ENCODE measurements at places on chromosomes 6 and 20. TPM values are rescaled to one million over a fixed set of nuclear protein-coding genes. Genes with fewer than 3 reads are reported as not detected.
A peak's percentile ranks its signal among the peaks of the same experiment; 100 is the strongest.

DNA sequence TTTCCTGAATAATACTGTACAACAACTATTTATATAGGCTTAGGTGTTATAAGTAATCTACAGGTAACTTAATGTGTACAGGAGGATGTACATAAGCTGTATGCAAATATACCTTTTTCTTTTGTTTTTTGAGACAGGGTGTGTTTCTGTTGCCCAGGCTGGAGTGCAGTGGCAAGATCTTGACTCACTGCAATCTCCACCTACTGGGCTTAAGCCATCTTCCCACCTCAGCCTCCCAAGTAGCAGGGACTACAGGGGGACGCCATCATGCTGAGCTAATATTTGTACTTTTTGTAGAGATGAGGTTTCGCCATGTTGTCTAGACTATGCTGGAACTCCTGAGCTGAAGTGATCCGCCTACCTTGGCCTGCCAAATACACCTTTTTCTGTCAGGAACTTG, 191.7 kb upstream of the ZNF217 start:
- DNase-seq: no peak

DNA sequence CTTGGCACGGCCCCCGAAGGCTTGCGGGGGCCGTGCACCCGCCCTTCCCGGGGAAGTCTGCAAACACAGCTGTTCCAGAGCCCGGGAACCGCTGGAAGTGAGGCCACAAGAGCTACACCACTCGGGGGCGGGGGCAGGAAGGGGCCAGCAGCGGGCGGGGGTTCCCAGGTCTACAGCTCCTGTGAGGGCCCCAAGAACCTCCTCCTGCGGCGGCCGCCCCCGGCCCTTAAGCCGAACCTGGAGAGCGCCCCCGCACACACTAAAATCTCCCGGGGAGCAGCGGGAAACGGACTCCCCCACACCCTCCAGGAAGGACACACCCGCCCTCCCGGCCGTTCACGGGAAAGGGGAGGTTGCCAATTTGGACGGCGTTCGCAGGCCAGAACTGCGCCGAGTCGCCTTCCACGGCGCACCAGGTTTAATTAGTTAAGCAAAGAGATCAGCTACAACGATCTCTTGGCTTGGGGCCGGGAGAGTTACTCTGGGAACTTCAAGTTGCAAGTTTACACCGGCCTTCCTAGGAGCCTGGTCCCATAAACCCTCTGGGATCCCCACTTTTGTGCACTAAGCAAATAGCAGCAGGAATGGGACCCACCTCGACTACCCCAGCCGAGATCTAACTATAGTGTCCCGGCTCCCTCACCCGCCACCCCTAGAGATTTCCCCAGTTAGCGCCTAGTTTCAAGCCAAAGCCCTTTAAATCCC, 1.7 kb downstream of the JAG1 start:
- DNase-seq: peak; percentile 83

DNA sequence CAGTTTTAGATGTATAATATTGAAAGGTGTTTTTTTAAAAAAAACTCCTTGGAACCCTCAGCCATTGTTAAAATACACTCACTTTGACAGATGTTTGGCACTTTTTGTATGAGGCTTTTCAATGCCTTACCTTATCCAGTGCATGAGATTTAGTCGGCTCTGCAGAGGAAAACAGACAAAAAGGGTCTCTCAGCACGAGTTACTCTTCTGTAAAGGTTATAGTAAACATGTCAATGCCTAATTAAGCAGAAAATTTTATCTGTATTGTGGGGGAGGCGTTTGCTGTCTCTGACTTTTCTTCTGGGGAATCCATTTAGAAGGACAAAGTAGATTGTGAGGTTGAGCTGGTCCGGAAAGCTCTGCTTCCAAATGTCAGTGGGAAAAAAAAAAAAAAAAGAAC, 278.3 kb downstream of the TSHZ2 start:
- DNase-seq: no peak

DNA sequence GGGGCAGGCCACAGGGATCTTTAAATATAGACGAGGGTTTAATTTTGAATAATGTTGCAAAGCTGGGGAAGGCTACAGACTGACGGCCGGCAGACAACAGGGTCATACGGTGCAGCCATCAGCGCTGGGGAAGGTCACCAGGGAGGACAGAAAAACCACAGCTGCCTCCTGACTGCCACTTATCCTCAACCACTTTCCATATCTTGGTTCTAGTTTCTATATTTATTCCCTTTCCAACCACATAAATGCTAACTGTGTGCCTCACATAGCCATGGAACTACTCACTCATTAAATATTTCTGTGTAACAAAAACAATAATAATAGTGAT, 85.7 kb upstream of the AGPAT4 start:
- no peak for DNase-seq

- DNase-seq: no peak
These were observed 90.4 kb upstream of the FOXP4 start for GRCh38 chr6:41455818-41456217.

GRCh38 chr20:62359043-62359490, 8.0 kb downstream of the LAMA5 start:
- DNase-seq: no peak

- no peak for DNase-seq
These were observed 100.0 kb upstream of the CITED2 start for GRCh38 chr6:139474145-139475108.

GRCh38 chr20:50587291-50587961, 77.2 kb downstream of the PTPN1 start:
- DNase-seq: no peak

DNA sequence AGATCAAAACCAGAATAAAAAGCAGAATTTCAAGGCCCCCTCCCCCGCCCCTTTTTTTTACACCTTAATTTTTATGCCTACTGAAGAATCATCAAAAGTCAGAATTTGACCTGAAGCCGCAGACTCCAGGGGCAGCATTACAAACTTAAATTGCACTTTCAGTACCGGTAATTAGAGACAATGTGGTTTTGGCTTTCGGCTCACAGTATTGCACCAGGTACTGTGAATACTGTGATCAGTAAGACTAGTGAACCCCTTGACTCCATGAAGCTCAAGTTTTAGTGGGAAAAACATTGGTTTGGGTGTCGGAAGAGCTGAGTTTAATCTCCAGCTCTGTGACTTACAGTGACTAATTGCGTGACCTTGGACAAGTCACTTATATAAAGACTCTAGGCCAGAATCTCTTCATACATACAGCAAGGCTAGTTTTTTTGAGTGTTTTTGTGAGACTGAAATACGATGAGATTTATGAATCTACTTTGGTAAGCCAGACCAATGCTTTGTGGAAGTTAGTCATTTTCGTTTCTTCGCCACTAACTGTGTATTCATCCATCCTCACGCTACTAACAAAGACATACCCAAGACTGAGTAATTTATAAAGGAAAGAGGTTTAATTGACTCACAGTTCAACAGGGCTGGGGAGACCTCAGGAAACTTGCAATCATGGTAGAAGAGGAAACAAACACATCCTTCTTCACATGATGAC, 114.7 kb downstream of the SASH1 start:
- DNase-seq: no peak

- DNase-seq: no peak
These were observed 458.4 kb downstream of the CD83 start for GRCh38 chr6:14575961-14576360.

DNA sequence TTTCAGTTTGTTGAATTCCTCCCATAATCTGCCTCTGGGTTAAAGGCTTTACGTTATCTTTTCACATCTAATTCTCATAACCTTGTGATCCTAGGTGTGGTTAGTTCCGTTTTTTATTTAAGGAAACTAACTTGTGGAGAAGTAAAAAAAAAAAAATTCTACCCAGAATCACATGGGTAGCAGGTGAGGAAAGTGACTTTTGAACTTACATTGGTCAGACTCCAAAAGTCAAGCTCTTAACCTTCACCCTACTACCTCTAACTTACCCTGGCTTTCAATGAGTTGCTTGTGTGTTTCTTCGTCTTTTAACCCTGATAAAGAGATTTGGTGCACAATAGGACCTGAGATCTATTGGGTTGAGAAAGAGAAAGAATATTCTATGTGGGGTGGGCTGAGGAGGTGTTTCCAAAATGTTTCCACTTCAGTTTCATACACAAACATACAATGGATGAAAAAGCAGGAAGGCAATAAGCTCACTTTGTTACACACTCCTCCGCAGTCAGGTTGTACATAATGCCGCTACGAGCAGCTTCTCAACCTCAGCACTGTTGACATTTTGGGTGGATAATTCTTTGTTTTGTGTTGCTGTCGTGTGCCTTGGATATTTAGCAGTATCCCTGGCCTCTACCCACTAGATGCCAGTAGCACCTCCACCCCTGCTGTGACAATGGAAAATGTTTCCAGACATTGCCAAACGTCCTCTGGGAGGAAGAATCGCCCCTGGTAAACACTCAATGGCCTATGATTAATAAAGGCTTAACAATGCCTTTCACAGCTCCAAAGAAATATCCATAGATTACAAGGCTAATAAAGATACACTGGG, 193.0 kb upstream of the ZNF217 start:
- DNase-seq: no peak

- no peak for DNase-seq
These were observed 4.5 kb downstream of the MKKS start for GRCh38 chr20:10429443-10429981.

DNA sequence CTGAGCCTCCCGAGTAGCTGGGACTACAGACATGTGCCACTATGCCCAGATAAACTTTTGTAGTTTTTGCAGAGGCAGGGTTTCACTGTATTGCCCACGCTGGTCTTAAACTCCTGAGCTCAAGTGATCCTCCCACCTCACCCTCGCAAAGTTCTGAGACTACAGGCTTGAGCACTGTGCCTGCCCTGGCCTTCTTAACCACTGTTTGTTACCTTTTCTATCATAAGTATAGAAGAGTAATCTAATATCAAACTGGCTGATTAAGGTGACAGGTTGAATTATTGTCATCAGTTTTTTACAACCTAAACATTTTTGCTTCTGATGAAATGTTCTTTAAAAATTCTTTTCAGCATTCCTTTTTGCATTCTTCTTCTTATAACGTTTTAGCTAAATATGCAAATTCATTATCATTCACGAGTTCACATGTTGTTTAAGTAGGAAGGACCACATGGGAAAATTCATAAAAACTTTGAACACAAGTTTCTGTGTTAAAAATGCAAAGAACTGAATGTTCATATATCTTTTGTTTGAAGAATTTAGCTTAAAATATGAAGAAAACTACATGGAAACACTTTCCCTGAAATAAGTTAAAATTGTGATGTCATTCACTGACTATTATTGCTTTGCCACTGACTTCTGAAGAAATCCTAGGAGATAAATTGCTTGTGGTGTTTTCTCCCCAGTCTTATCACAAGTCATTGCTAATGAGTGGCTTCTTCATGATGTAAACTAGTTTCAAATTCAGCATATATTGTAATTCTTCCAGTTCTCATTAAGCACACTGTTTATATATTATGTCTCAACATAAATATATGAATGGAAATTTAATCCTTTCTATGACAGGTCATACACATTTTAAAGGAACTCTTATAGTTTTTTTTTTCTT, 106.7 kb downstream of the ADGRB3 start:
- DNase-seq: no peak

DNA sequence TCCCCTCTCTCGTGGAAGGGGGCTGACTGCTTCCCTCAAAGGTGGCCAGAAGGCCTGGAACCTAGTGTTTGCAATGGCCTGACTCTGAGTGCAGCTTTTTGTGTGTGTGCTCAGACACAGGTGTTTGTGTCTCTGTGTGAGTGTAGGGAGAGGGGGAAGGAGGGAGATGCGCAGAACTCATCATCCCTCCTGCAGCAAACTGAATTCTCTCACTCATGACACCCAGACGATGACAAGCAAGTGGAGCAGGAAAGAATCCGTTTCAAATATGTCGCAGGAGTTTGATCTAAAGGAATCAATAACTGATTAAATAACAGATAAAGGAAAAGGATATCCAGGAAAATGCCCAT, 101.4 kb downstream of the TNFAIP3 start:
- DNase-seq: no peak

DNA sequence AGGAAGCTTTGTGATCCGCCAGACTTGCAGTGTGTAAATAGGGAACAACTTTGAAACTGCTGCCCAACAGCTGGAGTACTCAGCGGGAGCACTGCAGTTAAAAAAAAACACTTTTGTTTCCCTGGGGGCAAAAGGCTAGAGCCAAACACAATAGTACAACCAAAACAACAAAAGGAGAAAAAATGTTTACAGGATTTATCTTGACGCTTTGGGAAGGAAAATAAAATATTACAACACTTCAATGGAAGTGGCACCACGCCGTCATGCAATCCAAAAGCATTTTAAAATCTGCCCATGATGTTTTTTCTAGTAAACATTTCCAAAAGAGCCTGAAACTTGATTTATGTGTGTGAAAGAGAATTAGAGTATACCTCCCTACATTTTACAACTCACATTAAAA, 26.0 kb downstream of the PTPRK start:
- DNase-seq: no peak

The TCF15 gene
- 10.3 TPM for total RNA-seq

The DEFB132 gene
- not detected for total RNA-seq

The ZSCAN23 gene
- total RNA-seq: 1.1 TPM

The ADGRG6 gene
- total RNA-seq: 5.7 TPM

The MYB gene
- total RNA-seq: 0.24 TPM

The SS18L1 gene
- 7.6 TPM for total RNA-seq

The ADGRF5 gene
- total RNA-seq: 37.4 TPM

The C4B gene
- total RNA-seq: 235 TPM
